Activated CD4-positive, CD25-positive, alpha-beta regulatory T cell treated with anti-CD3 and anti-CD28 coated beads, Interleukin-2, amount 50 U/mL, for 24 hours (primary cell): ENCODE measurements at places on chromosomes 5 and 9.

GRCh38 chr5:68122439-68123328, 92.9 kb upstream of the PIK3R1 start:
- ATAC-seq, result no peak

DNA sequence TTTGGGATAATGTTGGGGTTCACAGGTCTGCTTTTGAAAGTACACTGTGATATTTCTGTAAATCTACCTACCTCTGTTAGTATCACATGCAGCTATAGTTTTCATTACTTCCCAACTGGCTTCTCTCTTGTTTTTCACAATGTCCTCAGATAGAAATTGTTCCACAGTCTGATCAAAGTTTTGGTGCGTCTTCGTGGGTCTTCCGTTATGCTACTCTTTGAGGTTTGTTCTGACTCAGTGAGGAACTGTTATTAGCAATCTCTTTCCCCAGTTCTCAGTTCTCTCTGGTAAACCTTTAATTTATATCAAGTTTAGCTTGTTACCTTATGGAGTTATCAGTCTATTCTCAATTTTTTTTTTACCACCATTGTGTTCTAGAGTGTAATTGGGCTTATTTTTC, 2061.2 kb upstream of the CDH9 start:
- no peak for ATAC-seq

DNA sequence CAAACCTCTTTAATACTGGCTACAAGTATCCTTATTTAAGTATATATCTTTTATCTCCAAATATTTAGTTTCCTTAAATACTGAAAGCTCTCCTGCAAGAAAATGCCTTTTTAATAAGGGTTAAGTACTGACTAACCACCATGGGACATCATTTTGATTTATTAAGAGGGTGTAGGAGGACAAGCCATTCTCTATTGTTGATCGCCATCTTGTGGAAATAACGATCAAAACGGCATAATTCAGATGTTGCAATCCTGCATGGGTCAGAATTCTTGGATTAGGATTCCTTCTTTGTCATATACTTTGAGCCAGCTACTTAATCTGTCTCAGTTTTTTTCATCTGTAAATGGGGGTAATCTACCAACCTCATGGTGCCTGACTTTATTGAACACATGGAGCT, 28.7 kb upstream of the C5orf46 start:
- no peak for ATAC-seq

DNA sequence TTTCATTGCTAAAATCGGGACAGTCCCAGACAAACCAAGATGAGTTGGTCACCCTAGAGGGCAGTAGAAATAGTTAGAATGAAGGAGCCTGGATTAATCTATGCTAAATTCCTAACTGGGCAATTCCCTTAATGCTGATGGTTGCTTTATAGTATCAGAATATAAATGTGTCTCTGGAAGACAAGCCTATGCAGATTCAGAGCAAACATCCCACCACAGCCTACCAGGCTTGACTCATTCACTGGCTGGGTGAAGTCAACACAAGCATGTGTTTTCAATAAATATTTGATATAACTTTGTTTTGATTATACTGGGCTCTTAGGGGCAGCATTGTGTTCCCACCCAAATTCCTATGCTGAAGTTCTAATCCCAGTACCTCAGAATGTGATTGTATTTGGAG, 79.3 kb downstream of the RMI1 start:
- no peak for ATAC-seq

DNA sequence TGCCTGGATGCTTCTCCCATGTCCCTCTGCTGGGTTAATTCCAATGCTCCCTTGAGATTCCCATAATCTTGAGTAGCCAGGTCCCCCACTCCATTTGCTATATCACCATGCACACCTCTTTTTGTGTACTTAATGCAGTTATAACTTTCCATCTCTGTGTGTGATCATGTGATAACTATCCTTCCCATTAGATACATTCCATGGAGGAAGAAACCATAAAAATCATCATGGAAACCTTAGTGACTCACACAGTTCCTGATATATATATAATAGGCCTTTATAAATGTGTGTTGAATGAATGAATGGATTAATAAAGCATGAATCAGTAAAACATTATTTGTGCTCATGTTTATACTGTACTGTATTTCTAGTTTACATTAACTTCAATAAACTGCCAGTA, 104.6 kb downstream of the PCSK5 start:
- ATAC-seq, result no peak

- no peak for ATAC-seq
Measured at GRCh38 chr5:146860213-146860893, 18.2 kb downstream of the PPP2R2B start.
